ENCODE measurements at places on chromosomes 12 and 14.

DNA sequence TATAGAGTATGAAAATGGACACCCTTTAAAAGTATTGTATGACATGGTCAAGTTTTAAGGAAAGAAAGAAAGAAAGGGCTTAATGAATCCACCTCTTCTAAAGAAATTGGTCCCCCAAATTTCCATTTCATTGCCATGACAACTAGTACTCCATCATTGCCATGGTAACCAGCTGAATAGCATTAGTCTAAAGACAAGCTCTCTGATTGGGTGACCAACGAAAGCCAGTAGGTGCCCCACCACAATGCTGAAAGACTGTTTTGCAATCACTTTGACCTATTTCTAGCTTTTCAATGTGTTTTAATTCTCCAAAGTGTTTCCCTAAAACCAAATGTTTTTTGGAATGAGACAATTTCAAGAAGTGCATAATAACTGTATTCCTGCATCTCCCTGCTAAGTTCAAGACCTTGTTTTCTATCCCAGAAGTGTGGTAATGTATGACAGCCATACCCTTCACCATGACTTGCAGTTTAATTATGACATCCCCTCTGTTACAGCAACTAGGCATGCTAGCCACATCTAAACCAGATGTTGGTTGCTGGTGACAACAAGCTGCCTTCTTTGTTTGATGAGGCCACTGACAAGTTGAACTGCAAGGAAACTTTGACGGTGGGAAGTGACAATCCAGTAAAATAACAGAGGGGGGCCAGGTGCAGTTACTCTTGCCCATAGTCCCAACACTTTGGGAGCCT is 46.7 kb downstream of the KICS2 start:
- DNase-seq, result no peak

DNA sequence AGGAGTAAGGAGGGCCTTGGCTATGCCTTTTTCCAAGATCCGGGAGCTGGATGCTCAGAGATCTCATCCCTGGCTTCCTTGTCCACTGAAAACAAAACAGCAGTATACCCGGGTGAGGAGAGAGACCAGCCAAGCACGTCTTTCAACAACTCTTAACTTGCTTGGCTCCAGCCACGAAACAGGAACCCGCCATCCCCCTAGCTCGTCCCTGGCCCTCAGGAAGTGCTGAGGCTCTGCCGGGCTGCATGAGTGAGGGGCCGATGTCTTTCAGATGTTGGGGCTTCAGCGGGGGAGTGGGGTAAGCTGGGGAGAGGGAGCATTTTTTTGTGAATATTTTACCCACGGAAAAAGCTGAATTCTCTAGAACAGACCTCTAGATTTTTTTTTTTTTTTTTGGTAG is 231.1 kb downstream of the CACNA1C start:
- no peak for DNase-seq

DNA sequence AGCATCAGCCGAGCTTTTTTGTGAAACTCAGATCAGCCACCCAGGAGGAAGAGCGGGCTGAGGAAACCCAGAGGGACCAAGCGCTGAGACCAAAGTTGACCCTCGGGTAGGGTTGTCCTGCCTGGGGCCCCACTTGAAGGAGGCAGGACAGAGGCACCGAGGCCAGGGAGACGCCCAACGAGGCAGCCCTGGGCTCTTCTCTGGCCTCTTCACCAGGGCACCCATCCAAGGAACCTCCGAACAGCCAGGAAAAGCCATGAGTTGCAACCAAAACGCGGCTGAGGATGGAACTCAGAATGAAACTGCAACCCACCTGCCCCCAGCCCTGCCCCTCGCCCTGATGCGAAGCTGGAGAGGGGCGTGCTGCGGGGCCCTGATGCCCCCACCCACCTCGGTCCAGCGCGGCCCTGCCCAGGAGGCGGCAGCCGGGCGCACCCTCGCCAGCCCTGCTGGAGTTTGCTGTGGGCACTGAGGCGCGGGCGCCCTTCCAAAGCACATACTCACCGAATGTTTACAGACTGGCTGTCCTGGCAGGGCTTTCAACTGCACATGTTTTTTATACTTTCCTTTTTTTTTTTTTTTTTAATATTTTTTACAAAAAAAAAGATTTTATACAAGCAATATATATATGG is 41.9 kb downstream of the JDP2 start:
- DNase-seq, result no peak

GRCh38 chr14:69373104-69373503 is 25.0 kb downstream of the ERH start:
- no peak for DNase-seq

DNA sequence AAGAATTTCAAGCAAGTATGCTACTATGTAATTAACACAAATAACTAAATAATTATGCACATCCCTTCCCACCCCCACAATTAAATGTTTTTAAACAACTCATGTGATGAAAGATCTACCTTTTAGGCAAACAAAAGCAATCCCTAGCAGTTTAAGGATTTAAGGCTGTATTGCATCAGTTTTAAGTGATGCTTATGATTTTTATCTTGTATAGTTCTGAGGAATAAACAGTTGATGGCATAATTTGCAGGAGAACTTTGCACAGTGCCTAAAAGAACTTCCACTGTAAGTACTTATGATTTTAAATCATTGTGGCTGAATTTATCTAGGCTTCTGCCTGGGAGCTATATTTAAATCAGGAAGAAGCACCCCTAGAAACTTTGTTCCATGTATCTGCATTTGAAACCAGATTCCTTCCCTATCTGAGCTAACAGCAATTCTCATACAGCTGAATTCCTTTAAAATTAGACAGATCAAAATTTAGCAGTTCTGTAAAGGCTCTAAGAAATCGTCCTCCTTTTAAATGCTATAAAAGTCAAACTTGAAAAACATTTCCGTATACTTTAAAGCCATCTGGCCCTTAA is 388.6 kb downstream of the BCAT1 start:
- DNase-seq, result no peak

DNA sequence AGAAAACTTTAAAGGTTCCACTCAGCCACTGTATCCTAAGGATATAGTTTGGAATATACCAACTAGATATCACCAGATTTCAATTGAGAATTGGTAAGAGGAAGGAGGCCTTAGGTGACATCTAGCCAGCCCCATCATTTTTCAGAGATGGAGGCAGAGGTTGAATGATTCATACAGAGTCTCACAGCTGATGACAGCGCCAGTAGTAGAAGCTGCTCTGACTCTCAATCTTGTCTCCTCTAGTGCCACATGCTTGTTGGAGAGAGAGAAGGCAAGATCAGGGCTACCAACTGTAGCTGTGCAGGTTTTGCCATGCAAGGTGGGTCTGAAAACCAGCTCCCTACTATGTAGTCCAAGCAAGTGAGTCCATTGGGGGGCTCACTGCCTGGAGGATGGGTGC is 6.1 kb downstream of the FRMD6 start:
- DNase-seq, result no peak

DNA sequence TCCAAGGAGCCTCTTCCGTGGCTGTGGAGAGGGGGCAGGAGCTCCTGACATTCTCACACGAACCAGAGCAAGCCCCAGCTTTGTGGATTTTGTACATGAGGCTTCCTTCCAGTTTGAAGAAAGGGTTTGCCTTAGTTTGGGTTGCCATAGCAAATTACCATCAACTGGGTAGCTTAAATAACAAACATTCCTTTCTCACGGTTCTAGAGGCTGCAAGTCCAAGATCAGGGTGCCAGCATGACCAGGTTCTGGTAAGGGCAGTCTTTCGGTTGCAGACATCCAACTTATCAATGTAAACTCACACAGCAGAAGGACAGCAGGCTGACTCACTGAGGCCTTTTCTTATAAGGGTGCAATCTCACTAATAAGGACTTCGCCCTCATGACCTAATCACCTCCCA is 25.9 kb upstream of the STAB2 start:
- no peak for DNase-seq

DNA sequence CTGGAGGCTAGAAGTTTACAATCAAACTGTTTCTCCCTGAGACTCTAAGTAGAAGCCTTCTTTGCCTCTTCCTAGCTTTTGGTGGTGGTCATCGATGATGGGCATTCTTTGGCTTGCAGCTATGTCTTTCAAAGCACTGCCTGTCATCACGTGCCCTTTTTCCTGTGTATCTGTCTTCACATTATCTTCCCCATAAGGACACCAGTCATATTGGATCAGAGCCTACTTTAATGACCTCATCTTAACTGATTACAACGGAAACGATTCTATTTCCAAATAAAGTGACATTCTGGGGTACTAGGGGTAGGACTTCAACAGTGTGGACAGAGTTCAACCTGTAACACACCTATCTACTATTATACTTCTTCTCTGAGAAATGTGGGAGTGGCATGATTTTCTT is 31.1 kb upstream of the IFNG-AS1 start:
- no peak for DNase-seq

DNA sequence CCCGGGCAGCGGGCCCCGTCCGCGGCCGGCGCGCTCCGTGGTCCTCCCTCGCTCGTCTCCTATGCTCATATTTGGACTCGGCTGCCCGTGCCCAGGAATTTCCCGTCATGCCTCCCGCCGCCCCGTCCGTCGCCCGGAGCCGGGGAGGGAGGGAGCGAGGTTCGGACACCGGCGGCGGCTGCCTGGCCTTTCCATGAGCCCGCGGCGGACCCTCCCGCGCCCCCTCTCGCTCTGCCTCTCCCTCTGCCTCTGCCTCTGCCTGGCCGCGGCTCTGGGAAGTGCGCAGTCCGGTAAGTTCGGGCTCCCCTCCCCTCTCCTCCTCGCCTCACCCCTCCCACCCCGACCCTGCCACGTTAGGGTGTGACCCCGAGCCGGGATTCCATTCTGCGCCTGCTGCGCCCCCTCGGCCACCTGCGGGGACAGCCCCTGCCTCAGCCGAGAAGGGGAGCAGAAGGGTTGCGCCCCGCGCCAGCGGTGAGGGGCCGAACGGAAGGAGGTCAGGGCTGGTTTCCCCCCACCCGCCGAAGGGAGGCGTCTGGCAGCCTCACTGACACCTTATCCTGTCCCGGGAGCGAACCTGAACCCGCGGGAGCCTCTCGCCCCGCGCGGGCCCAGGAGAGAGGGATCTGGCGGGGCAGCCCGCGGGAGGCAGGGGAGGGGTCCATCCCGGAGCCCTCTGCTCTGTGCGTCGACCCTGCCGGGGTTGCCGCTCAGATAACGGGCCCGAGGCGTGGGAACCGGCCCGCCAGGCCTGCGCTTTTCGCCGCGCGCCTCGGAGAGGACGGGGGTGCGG is at the start of gene MSRB3:
TSS of gene MSRB3 (plus strand) at position 108 of the 793 bp plus-strand sequence. CDS start 29,897 bp downstream, outside the sequence.
- DNase-seq, result no peak

- DNase-seq, result no peak
Measured at GRCh38 chr14:27553790-27554189, 956.0 kb upstream of the NOVA1 start.

DNA sequence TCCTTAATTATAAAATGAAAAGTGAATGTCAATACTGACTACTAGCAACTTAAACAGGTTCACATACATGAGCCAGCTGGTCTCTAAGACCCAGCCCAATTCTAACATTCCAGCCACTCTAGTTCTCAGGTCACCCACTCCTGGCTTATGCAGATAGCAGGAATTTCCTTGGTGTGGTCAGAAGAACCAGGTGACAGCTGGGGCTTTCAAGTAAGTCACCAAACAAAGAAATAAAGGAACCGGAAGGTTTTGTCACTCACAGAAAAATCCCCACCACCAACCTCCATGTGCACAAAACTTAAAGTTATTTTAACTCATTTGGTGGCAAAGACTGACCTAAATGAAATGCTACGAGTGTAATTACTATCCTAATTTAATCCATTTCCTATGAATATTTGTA is 129.6 kb upstream of the CDKN3 start:
- DNase-seq, result no peak

- DNase-seq, result no peak
Measured at GRCh38 chr12:14614704-14615121, 47.0 kb upstream of the PLBD1 start.

DNA sequence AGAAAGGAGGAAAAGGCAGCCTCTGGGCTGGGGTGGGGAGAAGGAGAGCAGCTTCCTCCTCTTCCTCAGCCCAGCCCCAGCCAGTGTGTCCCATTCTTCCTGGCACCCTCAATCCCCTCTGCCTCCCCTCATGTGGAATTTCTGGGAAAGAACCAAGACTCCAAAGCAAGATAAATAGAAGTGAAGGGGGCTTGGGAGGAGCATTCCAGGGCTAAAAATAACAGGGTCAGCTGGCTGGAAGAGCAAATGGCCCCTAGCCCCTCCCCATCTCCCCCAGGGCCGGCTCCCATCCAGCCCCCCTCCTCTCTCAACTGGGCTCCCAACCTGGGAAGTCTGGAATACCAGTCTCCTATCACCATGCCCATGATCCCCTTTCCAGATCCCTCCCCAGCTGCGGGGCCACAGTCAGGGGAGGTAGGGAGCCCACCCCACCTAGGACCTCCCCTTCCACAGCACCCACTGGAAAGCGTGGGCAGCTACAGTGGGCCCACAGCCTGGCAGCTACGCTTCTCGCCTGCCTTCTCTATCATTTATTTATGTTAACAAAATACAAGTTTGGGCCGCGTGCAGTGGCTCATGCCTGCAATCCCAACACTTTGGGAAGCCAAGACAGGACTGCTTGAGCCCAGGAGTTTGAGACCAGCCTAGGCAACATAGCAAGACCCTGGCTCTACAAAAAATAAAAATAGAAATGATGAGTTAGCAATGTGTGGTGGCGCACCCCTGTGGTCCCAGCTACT is 88.3 kb downstream of the IRF2BPL start:
- no peak for DNase-seq

DNA sequence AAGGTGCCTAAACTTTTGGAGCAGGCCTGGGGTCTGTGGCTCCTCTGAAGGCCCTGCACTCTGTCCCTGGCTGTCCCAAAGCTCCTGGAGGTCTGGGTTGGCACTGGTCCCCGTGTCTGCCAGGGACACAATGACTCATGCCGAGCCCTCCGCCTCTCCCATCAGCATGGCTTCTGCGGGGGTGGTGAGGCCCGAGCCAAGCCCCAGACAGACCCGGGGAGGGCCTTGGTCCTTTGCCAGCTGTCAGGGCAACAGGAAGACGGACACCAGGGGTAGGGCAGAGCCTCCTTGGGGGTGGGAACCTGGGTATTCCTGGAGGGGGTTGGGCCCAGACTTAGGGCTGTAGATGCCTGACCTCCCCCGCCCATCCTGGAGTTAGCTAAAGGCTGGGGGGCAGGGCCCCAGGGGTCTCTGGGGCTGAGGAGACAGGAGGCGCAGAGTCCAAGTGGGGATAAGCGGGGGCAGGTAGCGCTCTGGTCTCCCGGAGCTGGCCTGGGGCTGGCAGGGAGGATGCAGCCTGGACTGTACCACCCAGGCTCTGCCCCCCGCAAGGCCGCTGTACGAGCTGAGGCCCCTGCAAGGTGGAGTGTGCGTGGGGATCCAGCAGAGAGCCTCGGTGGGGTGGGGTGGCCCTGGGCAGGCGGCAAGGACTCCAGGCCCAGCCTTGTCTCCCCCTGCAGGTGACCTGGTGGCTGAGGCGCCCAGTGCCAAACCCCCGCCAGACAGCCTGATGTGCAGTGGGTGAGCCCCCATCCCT is 16.4 kb upstream of the PUS1 start:
- no peak for DNase-seq

DNA sequence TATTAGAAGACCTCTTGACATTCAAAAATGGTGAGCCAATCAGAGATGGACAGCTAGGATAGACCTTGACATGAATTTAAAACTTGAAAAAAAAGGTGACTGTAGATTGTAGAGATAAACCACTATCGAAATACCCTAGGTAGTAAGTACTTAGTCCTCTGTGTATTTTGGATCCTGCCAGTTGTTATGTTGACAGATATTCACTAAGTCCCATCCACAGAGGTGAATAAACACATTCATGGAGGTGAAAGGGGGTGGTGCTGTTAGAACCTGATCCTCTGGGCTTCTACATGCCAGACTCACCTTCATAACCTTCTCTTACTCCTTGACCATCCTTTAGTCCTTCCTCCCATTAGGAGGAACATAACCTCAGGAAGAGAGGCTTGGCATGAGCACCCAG is 72.3 kb downstream of the OTX2 start:
- no peak for DNase-seq

Data from NK-92 treated with Interleukin-12 subunit alpha and Interleukin-12 subunit beta, amount 100 ng/mL, for 24 hours (cell line).